ENCODE measurements at places on chromosomes 1 and 21. TPM values are rescaled to one million over a fixed set of nuclear protein-coding genes. Genes with fewer than 3 reads are reported as not detected.

Gene CLDN8
- total RNA-seq: not detected

Gene TSTD1
- total RNA-seq: not detected

DNA sequence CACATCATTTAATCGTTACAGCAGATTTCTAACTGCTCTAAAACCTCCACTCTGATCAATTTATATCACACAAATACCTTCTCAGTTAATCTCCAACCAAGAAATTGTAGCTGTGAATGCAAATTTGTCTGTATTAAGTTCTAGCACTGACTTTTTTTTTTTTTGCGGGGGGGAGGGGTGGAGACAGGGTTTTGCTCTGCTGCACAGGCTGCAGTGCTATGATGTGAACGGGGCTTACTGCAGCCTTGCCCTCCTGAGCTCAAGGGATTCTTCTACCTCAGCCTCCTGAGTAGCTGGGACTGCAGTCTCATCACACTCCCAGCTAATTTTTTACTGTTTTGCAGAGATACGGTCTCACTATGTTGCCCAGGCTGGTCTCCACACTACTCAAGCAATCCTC lies 163.6 kb downstream of the RERE start:
- H3K4me1 ChIP-seq: peaks cover 31% of the 10 kb centered on the region
- H3K4me3 ChIP-seq: no peak overlapping the region
- H3K27ac ChIP-seq: no peak overlapping the region
- no peak for DNase-seq
- no peaks in the 10 kb centered on the region for H3K27me3 ChIP-seq

GRCh38 chr1:111649648-111650047 lies 30.1 kb downstream of the RAP1A start:
- no peak overlapping the region for H3K27ac ChIP-seq
- no peaks in the 10 kb centered on the region for H3K27me3 ChIP-seq
- H3K4me3 ChIP-seq: no peak overlapping the region
- DNase-seq: no peak

- H3K4me3 ChIP-seq: no peak overlapping the region
- H3K36me3 ChIP-seq: peaks cover 2% of the 10 kb centered on the region
- peaks cover 24% of the 10 kb centered on the region for H3K4me1 ChIP-seq
- no peak for DNase-seq
- H3K27ac ChIP-seq: peak overlapping the region; percentile 69
Measured at GRCh38 chr1:223230161-223230881, 87.3 kb upstream of the TLR5 start.

GRCh38 chr21:37503848-37504467 lies 137.4 kb downstream of the DYRK1A start:
- no peak overlapping the region for H3K4me3 ChIP-seq
- no peak for DNase-seq
- peaks cover 29% of the 10 kb centered on the region for H3K36me3 ChIP-seq
- peaks cover 13% of the 10 kb centered on the region for H3K4me1 ChIP-seq
- H3K27me3 ChIP-seq: no peaks in the 10 kb centered on the region

Measured in chondrocyte (in vitro differentiated cells).